ENCODE measurements at places on chromosomes 5 and 9.

- no peak for DNase-seq
These were observed 48.2 kb downstream of the TGFBI start for GRCh38 chr5:136076881-136077445.

DNA sequence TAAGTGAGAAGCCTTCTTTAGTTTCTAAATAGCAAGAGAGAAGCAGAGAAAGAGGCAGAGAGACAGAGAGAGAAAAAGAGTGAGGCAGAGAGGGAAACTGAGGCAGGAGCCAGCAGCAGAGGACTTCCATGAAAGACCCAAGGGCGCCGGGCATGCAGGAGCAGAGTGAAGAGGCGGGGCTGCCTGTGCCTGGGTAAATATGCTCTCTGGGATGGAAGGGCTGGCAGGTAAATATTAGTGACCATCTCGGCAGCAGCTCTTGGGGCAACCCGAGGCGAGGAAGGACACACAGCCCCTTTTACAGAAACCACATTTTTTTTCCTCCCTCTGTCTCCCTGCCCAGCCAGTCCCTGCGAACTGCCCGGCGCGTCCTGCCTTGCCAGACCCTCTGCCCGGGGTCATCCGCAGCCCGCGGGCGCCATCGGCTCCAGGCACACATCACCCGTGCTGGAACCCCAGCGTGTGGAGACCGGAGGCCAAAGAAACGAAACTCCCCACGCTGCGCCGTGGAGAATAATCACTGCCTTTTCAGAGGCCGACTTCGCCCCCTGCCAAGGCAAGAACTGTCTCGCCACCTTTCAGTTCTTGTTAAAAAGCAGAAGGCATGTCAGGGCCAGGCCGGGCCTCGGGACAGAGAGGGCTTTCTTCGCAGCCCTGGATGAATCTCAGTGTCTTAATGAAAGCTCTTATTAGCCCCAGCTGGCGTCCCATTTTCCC, 61.3 kb downstream of the BOD1 start:
- DNase-seq = peak; percentile 32

DNA sequence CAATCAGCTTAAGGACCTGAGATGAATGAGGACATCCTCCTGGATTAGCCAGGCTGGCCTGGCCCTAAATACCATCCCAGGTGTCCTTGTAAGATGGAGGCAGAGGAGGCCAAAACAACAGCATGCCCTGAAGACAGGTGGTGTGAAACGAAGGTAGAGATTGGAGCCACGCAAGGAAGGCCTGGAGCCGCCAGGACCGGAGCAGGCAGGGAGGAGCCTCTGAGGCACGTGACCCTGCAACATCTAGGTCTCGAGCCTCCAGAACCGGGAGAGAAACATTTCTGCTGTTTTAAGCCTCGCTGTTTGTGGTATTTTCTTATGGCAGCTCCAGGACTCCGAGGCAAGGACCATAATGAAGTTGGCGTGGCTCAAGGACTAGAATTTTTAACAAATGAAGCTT, 9.7 kb upstream of the COL5A1 start:
- no peak for DNase-seq

DNA sequence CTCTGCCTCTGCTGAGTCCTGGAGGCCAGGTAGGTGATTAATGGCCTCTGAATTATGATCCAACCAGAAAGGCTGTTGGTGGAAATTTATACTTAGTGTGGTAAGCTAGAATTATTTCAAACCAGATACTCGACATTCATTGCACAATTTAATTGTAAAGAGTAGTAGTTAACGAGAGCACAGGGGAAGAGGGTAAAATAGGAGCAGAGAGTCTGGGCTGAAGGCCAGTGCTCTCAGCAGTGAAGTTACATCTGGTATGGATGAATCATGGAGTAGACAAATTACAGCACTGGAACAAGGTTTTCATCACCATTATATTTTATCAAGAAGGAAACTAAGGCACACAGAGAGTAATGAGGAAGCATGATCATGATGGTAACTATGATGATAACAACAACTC, 92.5 kb downstream of the TLR4 start:
- no peak for DNase-seq

- no peak for DNase-seq
These were observed 14.5 kb upstream of the RARS1 start for GRCh38 chr5:168471785-168472184.

GRCh38 chr5:97097326-97098230, 44.8 kb downstream of the LIX1 start:
- no peak for DNase-seq

GRCh38 chr9:127148014-127148413, 25.6 kb upstream of the ANGPTL2 start:
- DNase-seq = no peak

DNA sequence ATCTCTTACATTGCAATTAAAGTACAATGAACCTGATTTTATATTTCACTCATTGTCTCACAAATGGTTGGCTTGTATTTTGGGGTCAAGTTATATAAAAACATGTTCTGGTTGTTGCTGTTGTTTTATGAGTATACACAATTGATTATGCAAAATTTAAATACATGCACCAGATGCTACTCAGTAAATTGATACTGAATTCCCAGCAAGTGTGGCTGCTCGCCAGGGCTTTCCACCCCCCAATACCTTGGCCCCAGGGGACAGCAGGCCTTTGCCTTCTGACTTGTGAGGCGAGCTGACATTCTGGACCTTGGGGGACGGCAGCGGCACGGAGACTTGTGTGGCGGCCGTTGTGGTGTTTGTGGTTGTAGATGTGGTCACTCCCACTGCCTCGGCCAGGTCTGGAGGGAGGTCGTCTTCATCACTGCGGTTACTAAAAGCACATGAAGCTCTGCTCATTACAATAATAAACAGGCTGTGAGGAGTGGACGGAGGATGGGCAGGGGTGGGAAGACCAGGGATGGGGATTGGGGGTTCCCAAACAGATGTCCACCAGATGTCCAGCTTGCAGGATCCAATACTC, 27.0 kb upstream of the FRRS1L start:
- DNase-seq = no peak

GRCh38 chr5:16674750-16675149, 58.0 kb upstream of the RETREG1 start:
- no peak for DNase-seq

DNA sequence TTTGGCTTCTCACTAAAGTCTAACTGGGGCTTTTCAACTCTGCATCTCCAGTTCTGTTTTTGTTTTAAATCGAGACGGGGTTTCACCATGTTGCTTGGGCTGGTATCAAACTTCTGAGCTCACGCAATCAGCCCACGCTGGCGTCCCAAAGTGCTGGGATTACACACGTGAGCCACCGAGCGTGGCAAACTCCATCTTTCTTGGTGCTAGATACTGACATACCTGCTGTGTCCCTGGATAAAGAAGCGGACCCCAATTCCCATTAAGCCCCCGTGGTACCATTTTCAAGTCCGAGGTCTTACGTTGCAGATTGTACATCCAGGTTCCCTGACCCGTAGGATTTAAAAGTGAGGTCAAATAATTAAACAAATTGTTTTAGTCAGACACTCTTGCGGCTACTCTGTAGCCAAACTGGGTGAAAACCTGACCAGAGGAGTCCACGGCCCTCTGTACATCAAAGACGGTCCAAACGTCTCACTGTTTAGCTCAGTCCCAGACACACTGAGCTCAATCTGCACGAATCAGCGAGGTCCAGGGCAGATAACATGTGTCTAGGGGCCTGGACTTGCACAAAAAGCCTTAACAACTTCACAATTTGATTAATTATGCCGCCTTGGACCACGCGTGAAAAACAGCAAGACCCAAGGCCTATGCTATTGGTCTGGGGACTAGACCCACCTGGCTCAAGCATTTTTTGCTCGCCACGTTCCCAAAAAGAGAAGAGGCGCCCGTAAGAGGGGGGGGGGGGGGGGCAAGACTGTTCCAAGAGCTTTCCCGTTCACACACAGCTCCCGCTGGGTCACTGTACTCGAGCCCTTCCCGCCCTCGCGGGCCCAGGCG, 727 bp upstream of the DNAJA1 start:
- no peak for DNase-seq

DNA sequence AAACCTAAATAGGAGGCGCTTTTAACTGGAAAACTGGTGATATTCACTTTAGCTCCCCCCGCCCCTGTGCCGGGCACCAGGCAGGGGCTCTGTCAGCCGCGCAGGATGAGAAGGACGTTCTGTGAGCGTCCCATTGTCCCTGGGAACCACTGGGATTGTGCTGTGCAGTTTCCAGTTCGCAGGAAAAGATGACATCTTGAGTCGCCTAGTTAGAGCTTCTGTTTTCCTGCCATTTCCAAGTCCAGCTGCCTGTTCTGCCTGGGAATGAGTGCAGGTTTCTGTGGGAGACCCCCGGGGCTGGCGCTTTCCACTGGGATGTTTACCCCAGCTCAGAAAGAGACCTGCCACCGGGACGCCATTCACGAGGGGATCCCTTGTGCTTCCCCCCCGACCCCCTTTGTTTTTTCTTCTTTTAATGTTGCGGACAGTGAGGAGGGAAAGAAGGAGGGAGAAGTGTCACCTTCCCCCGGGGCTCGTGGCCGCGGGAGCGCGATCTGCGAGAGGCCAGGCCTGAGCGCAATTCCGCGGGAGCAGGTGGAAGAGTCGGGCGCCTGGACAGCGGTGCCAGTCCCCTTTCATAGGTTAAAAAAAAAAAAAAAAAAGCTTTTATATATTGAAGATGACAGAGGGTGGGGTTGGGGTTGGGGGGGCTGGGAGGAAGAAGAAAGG, 121.5 kb downstream of the RMI1 start:
- no peak for DNase-seq

DNA sequence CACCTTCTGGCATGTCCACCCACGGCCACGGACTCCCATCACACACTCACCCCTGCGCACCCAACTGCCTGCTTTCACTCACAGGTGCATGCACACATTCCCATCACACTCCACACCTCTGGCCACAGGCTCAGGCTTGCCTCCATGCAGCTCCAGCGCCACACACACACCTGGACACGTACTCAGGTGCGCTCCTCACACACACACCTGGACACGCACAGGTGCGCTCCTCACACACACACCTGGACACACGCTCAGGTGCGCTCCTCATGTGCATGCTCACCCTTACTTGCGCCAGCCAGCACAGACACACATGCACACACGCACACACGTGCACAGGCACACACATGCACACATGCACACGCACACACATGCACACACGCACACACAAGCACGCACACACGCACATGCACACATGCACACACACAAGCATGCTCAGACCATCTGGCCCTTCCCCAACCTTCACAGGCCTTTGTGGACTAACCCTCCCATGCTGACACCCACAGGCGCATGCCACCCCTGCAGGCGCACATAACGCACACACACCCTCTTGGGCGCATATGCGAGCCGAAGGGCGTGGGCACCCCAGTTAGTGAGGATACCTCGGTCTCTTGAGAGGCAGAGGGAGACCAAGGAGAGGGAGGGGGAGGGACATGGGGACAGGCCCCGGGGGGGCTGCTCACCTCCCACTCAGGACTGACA, 8.3 kb downstream of the GRIN1 start:
- DNase-seq = no peak

DNA sequence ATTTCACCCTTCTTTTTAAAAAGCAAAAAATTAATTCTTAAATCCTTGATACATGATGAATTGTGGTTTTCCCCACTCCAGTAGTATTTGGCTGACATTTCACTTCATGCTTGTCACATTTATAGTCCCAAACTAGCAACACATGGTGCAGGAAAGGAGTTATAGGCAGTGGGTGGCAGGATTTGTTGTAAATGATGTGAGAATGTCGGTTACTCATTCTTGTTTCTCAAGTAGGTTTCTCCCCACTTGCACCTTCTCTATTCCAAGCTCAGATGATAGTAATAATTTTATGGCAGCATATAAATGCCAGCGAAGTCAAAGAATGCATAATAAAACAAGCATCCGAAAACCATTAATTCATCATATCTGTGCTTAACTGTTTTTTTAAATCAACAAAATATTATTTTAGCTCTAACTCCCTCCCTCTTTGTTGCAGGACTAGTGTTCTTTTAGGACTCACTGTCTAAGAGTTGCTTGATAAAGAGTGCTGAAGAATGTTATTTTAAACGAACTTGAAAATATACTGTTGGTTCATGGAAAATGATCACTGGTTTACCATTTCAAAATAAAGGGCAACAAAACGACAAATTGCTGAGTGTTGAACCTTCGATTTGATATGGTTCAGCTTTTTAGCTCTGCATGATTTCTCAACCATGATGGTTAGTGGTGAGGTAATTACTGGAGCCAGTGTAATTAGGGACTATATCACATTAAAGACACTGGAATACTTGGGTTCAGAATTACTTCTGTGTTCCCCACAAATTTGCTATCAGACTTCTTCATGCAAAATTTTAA, 88.1 kb upstream of the ADAMTSL1 start:
- DNase-seq = no peak

GRCh38 chr5:135309391-135310327, 89.4 kb downstream of the MACROH2A1 start:
- no peak for DNase-seq

GRCh38 chr5:62608529-62609511, 30.2 kb downstream of the LRRC70 start:
- no peak for DNase-seq

- DNase-seq = peak; percentile 69
These were observed 588 bp downstream of the TRAF2 start for GRCh38 chr9:136886610-136887597.

DNA sequence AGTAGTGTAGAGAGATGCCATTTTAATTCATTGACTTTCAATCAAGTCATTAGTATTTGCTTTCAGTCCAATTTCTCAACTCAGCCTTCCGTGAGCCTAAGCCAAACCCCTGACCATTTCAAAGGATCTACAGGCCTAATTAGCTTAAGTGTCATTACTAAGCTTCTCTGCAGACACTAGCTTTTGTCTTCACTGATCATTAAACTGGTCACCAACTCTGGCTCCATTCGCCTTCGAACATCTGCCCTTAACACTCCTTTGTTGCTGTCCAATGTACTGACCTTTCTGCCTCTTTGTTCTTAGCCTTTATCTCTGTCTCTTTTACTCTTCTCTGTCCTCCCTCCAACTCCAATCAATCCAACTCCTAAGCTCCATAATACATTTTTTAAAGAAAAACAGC, 299.3 kb downstream of the DIRAS2 start:
- DNase-seq = no peak

- DNase-seq = no peak
These were observed 3.7 kb downstream of the CARD19 start for GRCh38 chr9:93099551-93100275.

DNA sequence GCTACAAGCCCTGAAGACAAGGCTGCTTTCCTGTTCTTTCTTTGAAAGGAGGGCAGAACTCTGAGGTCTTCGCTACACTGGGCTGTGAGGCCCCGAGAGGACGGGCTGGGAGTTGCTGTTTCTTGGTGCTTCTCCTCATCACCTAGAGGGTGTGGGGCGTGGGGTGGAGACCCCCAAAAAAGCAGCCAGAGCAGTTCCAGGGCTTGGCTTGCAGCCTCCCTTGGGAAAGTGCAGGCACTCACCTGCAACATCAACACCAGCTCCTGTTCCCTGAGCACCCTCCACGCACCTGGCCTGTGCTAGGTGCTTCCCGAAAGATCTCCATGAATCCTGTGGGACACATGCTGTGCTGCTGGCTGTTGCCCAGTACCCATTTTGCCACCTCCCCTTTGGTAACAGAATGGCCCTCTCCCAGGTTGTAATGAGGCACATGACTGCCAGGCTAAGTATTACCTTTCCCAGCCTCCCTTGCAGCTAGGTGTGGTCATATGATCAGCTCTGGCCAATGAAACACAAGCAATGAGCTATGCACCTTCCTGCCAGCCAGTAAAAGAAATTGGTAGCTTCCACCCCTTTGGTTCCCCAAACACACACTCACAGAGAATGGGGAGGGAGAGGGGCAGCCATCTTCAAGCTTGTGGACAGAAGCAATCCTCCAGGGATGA, 146.0 kb downstream of the C9orf50 start:
- DNase-seq = no peak

Data from D341Med (cell line).